ENCODE measurements at places on chromosomes 5 and 9.

- no peak for DNase-seq
Observed at GRCh38 chr5:2169850-2170760, 287.4 kb upstream of the IRX4 start.

DNA sequence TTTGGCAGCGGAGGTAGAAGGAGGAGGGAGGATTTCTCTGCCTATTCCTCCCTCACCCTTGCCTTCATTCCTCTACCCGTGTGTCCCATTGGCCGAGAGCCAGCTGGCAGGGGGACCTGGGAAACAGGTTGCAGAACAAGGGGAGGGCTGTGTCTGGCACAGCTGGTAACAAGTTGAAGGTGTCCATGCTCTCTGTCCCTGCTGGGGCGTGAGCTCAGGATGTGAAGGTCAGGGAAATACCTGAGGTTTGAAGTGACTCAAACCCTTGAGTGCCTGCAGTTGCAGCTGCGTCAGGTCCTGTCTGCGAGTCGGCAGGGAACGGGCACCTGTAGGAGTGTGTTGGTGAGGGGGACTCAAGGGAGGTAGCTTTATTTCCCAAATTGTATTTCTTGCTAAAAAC lies 16.2 kb downstream of the MIGA2 start:
- no peak for DNase-seq

GRCh38 chr9:92774274-92774673 lies 9.6 kb upstream of the BICD2 start:
- no peak for DNase-seq

DNA sequence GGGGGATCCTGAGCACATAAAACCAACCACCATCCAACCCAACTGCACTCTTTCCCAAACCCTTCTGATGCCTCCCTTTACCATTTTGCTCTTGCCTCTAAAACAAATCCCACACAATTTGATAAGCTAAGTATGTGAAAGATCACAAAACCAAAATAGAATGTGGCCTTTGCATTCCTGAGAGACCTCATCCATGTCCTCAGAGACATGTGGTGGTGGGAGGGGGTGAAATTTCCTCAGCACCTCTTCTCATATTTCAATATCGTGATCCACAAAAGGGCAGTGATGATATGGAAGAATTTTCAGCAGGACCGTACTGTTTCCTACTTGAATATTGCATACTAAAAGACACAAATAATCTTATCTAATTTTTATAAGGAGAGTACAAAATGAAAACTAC lies 423.3 kb downstream of the TLE1 start:
- no peak for DNase-seq

GRCh38 chr5:117411701-117412100 lies 837.1 kb upstream of the SEMA6A start:
- no peak for DNase-seq

- DNase-seq: peak; percentile 45
Observed at GRCh38 chr9:136787690-136788400, 3.3 kb upstream of the TMEM141 start.

DNA sequence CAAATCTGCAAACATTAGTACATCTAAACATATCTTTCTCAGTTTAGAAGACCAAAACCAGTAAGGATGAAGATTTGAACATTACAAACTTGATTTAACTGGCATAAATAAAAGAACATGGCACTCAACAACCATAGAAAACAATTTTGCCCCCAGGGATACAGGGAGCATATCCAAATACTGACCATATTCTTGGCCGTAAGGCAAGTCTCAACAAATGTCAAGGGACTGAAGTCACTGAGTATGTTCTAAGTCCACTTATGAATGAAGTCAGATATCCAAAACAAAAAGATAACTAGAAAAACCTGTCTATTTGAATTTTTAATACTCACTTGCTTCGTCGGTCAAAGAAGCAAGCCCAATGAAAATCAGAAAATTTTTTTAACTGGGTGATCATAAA lies 14.1 kb downstream of the FEM1C start:
- no peak for DNase-seq

- no peak for DNase-seq
Observed at GRCh38 chr9:16449076-16449730, 421.3 kb downstream of the BNC2 start.

DNA sequence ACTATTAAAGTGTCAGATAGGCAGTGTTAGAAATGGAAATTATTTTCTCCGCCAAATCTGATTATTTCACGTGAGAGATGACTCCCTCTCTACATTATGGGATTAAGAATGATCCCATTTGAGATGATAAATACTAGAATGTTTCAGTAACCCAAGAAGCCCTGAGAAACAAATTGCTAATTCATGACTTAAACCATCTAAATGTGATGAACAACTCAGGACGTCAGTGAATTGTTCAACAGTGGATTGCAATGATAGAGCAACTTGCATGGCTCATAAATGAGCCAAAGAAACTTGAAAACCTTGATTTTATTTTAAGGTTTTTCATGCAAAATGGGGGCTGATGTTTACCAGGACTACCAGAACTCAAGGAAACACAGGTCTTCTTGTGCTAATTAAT lies 350.5 kb upstream of the WWC1 start:
- no peak for DNase-seq

GRCh38 chr9:132990781-132991180 lies 12.3 kb downstream of the GFI1B start:
- DNase-seq: no peak

DNA sequence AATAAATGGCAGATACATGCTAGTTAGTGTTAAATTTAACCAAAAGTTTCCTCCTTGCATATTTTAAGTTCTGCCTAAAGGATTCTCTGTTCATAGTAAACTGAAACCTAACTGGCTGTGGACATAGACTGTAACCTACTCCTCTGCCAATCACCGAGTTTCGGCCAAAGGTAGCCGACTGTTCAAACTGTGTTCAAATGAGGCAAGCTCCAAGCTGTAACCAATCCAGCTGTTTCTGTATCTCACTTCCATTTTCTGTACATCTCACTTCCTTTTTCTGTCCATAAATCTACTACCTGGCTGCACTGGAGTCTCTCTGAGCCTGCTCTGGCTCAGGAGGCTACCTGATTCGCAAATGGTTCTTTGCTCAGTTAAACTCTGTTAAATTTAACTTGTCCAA lies 44.1 kb downstream of the KCNV2 start:
- no peak for DNase-seq

DNA sequence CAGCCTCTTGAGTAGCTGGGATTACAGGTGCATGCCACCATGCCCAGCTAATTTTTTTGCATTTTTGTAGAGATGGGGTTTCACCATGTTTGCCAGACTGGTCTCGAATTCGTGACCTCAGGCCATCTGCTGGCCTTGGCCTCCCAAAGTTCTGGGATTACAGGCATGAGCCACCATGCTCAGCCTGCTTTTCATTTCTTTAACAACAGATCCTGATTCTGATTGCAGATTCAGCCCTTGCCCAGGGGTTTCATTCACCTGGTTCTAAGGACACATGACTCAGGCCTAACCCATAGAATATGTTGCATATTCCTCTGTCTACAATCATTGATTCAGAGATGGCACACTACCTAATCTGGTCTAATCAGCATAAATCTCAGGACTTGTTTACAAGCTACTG lies 56.1 kb upstream of the CCDC112 start:
- no peak for DNase-seq

- no peak for DNase-seq
Observed at GRCh38 chr9:120481248-120481647, 98.7 kb downstream of the CDK5RAP2 start.

- no peak for DNase-seq
Observed at GRCh38 chr5:7186818-7187217, 209.1 kb upstream of the ADCY2 start.

GRCh38 chr5:167684251-167684650 lies 607.2 kb upstream of the WWC1 start:
- DNase-seq: no peak

DNA sequence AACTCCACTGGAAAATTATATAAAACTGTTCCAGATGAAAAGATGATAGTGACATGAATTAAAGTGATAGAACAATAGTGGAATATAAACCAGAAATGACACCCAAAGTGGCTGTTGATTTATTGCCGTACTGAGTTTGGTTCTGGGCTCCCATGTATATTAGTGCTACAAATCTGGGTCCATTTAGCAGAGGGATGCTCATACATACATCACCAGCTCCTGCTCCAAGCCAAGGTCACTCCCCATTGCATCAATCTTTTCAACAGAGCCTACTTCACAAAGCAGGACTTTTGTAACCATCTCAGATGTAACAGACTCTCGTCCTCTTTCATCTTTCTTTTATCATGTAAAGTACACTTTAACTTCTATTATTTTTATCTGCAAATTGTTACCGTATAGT lies 208.6 kb downstream of the GAPVD1 start:
- DNase-seq: no peak

- no peak for DNase-seq
Observed at GRCh38 chr5:176854164-176854563, 43.8 kb downstream of the UNC5A start.

GRCh38 chr5:9667906-9668305 lies 37.8 kb upstream of the TAS2R1 start:
- no peak for DNase-seq

DNA sequence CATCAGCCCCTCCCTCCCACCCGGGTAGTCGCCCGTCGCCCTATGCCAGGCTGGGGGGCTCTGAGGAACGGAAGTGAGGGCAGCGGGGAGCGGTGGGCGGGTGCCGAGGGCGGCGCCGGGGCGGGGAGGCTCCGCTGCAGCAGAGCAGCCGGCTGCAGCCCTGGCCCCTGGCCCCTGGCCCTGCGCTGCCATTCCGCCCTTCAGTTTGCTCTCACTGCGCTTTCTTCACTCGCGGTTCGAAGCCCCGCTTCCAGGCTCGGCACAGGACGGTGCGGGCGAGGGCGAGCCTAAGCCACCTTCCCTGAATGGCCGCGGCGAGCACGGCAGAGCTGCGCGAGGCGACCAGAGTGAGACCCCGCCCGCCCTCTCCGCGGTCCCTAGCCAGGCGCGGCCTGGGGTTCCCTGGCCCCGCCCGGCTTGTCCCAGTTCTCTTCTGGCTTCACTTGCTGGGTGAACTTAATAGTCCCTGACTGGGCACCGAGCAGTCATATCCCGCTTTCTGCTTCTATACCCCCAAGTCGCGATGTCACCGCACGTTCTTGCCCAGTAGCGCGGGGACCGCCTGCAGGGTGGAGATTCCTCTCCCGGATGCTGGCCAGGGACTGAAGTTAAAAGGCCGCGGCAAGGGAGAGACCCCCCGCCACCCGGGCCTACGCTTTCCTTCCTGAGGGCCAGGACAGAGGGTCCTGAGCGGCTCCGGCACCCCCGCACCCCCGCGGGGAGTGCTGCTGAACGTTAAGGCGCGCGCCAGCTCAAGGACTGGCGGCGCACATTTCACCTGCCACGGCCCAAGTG lies 623 bp upstream of the TRIM36 start:
- no peak for DNase-seq

GRCh38 chr5:35457912-35458823 lies 159.5 kb upstream of the SPEF2 start:
- no peak for DNase-seq

DNA sequence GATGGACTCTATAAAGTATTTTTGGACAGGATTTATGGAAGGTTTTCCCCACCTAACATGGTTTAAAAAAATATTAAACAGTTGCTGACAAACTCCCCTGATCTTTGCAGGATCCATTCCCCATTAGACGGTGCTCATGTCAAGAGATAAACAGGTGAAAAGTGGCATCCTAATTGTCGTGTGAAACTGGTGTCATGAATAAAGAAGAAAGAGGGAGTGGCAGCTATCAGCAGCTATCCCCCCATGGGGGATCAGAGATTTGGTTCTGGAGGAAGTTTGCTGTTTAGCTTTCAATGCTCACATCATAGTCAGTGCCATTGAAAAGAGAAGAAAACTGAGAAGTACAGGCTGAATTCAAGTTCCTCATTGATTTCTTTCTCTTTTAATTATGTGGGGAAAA lies 329.3 kb upstream of the BRINP1 start:
- DNase-seq: no peak

- DNase-seq: no peak
Observed at GRCh38 chr9:124576751-124577150, 69.6 kb upstream of the NR5A1 start.

GRCh38 chr5:140321796-140322195 lies 18.9 kb upstream of the PFDN1 start:
- DNase-seq: no peak

DNA sequence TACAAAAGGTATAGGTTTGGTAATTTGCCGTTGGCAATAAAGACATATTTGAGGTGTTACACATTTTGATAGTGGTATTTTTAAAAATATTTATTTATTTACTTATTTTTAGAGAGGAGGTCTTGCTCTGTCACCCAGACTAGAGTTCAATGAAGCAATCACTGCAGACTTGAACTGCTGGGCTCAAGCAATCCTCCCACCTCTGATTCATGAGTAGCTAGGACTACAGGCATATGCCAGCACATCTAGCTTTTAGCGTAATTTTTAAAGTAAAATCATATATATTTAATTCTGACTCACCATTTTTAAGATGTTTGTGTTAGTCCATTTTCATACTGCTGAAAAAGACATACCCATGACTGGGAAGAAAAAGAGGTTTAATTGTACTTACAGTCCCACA lies 1974.3 kb downstream of the EFNA5 start:
- no peak for DNase-seq

DNA sequence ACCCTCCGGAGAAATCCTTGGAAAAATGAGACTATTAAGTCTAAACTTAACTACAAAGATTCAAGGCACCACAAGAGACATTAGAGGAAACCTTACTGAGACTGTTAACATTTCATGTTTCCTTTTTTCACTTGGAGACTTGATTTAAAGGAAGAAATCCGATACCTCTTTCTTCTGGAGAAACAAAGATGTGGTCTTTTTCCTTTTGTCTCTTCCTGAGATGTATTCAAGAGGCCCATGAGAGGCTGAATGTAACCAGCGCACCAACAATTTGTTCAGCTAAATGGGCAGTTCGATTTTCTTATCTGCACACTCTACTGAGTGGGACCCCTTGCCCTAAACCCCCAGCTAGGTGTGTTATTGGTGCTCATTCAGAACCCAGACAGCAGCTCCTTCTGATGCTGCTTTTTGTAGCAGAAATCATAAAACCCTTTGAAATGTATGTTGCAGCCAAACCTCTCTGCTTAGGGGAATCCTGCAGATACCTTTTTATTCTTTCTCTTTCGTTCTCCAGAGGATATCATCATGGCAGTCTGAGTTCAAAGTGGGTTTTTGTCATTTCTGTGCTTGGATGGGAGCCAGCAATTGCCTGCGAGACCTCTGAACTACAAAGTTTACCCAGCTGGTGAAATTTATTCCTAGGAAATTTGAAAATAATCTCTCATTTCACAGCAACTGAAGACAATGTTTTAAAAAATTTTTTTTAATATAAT lies 41.9 kb upstream of the ACTBL2 start:
- DNase-seq: no peak

GRCh38 chr9:99430301-99430700 lies 208.2 kb downstream of the SEC61B start:
- no peak for DNase-seq

GRCh38 chr9:4117835-4118610 lies 181.8 kb downstream of the GLIS3 start:
- DNase-seq: peak; percentile 6

- no peak for DNase-seq
Observed at GRCh38 chr5:2039180-2039531, 156.4 kb upstream of the IRX4 start.

GRCh38 chr5:142445266-142445665 lies 120.4 kb upstream of the SPRY4 start:
- no peak for DNase-seq

Measured in stimulated activated CD8-positive, alpha-beta memory T cell treated with anti-CD3 and anti-CD28 coated beads, Interleukin-15, amount 100 ng/mL, for 1 hour (primary cell).